Hematopoietic multipotent progenitor cell treated with erythropoietin and hydrocortisone succinate and interleukin-3 and kit ligand, for 4 days (in vitro differentiated cells): ENCODE measurements at places on chromosomes 16 and 17.

DNA sequence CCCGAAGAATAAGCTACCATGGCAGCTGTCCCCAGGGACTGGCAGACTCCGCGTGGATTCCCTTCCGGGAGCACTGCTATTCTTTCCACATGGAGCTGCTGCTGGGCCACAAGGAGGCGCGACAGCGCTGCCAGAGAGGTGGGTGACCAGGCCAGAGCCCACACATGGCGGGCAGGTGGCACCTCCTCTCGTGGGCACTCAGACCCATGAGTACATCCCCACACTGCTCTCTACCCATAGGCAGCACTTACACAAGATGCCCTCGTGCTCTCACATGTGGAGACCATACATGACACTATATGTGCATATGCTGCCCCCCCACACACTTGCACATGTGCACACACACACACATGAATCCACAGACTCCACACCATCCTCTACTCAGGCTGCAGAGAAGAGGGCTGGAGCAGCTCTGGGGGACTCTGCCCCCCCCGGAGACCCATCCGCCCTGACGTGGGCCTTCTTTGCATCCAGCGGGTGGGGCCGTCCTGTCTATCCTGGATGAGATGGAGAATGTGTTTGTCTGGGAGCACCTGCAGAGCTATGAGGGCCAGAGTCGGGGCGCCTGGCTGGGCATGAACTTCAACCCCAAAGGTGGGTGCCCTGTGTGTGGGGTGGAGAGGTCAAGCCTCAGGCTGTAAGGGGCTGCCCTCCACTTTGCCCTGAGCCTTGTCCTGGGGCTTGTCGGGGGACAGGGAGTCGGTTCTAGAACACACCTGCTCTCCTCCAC, 62.9 kb downstream of the MRC2 start:
- DNase-seq: no peak

- no peak for DNase-seq
Observed at GRCh38 chr17:1639549-1640180, 5.9 kb downstream of the SCARF1 start.

DNA sequence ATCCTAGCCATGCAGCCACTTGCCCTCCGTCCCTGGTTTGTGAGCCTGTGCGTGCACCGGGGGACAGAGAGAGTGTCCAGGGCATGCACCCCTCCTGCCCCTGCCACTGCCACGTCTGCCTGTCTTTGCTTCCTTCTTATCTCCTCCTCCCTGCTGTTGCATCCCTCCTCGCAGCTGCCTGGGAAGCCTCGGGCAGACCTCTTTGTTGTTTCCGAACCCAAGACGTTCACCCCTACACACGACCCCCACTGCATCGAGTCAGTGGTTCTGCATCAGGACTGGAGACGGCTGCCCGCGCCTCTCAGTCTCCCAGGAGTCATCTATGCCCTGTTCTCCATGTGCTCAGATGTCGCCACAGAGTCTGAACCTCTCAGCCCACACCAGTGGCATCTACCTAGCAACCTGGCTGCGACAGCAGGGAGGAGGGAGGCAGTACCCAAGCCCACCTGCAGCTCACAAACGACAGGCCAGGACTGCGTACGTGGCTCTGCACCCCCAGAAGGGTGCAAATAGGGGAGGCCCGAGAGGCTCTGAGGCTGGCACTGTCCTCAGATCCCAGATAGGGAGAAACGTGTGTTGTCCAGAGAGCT, 5.2 kb downstream of the TIMP2 start:
- no peak for DNase-seq

GRCh38 chr16:72923757-72924156, 124.2 kb downstream of the ZFHX3 start:
- no peak for DNase-seq

DNA sequence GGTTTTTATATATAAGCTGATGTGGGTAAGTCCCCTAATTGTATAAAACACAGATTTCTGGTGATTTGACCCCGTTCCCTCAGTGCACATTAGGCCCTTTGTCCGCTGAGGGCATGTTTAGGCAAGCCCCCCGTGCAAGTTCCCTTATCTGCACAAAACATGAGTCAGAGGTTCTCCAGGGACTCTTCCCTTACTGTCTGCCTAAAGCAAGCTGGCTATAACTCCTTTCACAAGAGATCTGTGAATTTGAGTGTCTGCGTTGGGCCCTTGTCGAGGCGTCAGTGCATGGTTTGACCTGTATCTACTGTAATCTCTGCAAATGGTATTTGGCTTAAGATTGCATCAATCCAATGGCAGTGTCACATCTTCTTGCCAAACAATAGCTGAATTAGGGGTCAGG, 712.8 kb downstream of the CDH8 start:
- DNase-seq: no peak

DNA sequence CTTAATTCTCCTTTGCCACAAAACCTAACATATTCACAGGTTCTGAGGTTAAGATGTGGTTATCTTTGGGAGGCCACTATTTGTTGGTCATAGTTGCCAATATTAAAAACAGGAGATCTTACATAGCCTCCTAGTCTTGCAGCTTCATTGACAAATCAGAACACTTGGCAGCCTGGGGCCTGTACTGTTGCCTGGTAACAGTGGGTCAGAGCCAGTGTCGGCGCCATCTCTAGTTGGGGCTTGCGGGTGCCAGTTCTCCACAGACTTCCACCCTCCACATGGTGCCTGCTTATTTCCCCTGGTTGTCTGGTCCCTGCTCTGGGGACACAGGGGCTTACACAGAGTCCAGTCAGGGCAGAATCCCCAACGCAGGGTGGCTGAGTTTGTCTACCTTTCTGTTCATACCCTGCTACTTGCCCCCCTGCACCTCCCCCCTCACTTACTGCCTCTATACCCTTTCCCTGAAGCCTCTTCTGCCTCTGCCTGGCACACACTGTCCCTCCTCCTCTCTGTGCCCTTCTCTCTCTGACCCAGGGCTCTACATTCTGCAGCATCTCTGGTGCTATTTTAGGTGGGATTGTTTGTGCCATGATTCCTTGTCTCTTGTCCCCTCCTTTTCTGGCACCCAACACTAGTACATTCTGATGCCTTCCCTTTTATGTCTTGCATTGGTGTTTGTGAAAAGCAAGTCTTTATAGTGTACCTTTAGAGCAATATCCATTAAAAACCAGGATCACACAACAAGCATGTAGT, 13.4 kb downstream of the EPN2 start:
- no peak for DNase-seq

DNA sequence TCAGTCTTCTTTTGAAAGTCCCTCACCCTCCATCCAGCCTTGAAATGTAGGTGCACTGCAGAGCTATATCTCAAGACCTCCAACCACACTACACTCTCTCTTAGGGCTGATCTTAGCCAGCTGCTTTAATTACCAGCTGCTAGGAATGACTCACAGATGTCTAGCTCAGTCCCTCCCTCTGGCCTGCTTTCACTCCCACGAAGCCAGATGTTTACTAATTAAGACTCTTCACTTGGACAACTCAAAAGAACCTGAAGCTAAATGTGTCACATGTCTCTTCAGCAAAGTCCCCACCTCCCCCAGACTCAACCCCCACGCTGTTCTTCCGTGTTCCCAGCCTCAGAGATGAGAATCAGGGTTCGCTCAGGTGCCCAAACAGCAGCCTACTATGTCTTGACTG, 2.6 kb downstream of the GTF3C1 start:
- DNase-seq: peak; percentile 39

GRCh38 chr16:9183682-9184353, 92.4 kb downstream of the HAPSTR1 start:
- no peak for DNase-seq

DNA sequence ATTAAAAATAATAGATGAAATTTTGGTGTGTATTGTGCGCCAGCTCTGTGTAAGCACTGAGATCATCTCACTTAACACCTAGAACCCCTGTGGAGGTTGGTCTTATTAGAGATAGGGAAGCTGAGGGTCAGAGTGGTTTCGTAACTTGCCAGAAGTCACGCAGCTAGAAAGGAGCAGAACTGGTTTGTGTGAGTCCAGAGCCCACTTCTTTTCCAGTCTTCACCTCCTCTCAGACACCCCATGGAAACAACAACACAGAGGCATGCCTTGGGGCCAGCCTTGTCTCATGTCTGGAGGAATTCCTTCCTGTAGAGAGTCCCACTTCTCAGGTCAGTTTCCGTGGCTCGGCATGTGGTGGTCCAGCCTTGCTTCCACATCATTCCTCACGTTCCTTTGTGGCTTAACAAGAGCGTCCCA, 16.5 kb downstream of the YPEL2 start:
- DNase-seq: peak; percentile 41

DNA sequence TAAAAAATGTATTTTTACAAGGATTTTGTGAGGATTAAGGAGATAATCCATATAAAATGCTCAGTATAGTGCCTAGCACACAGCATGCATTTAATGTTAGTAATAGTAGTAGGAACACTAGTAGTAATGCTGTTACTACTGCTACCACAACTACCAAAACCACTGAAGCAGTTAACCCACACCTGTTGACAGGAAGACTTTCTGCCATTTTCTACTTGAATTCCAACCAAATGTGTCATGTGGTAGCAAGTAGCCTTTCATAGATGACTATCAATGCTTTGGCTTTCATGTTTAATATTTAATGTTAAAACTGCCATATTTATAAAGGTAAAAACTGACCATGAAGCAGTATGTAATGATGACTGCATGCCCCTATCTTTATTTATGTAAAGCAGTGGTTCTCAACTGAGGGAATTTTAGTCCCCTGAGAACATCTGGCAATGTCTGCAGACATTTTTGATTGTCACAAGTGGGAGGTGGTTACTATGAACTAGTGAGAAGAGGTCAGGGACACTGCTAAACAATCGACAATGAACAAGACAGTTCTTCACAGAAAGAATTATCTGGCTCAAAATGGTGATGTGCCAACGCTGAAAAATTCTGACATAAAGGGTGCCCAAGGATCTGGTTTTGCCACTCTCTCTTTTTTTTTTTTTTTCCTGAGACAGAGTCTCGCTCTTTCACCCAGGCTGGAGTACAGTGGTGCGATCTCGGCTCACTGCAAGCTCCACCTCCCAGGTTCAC, 89.4 kb downstream of the ITFG1 start:
- DNase-seq: no peak

DNA sequence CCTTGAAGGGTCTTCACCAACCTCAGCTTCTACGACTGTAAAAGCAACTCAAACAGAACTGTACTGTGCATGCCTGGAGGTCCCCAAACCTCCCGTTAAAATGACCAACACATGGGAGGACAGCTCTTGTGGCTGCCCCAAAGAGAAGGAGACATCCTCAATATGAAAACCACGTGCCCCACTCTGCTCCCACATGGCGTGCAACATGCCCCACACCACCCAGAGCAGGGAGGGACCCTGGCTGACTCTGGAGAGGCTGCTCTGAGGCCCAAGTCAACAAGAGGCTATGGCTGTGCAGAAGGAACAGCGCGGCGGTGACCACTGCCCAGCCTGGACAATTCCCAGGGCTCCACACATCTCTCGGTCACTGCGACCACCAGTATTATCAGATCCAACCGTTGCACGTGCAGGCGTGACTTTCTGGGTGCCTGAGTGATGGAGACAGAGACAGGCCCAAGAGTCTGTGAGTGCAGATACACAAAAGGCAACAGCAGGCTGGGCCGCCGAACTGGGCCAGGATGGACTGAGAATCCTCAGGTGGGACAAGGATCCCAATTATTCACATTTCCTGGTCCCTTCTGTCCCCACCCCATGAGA, 1.4 kb downstream of the PLD6 start:
- DNase-seq: peak; percentile 31
